Amygdala (tissue), 56 donors: ENCODE measurements at places on chromosomes 16 and 17.

DNA sequence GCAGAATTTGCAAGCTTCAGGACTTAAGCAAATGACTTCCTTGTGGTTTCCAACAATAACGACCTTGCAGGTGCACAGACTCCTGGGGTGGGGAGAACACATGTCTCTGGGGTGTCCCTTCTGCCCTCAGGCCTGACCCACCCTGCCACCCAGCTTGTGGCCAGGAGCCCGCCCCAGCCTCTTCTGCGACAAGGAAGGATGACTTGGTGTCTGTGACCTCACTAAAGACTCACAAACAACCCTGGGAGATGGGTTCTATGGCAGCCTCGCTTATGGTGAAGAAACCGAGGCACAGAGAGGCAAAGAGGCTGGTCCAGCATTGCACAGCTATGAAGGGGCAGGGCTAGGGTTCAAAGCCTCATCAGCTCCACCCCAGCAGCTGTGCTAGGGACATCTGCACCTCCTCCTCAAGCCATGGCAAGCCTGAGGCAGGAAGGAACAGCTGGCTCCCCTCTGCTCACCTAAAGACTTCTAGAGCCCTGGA, 2.6 kb downstream of the ATP2A3 start:
- no peak for DNase-seq

GRCh38 chr17:79913896-79914812, 74.9 kb upstream of the CBX4 start:
- no peak for DNase-seq

- no peak for DNase-seq
Observed at GRCh38 chr17:66309793-66310192, 7.4 kb downstream of the PRKCA start.

- no peak for DNase-seq
Observed at GRCh38 chr16:72985995-72986394, 61.9 kb downstream of the ZFHX3 start.

GRCh38 chr16:30925995-30926811, 2.8 kb downstream of the FBXL19 start:
- DNase-seq: no peak

DNA sequence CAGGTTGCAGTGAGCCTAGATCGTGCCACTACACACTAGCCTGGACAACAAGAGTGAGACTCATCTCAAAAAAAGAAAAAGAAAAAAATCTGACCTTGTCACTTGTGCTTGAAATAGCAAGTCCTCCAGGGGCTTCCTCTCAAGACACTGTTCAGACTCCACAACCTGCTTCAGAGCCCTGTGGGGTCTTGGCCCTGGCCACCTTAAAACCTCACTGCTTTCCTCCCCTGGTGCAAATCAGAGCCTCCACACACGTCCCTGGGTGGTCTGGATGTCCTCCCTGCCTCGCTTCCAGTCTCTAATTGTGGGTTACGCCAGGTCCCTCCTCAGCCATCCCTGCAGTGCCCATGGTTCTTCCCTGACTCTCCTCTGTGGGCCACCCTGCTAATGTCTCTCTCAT, 4.7 kb downstream of the ACD start:
- DNase-seq: no peak

GRCh38 chr16:79263425-79263824, 337.1 kb downstream of the MAF start:
- no peak for DNase-seq

- DNase-seq: no peak
Observed at GRCh38 chr16:80652441-80652840, 111.6 kb downstream of the DYNLRB2 start.

DNA sequence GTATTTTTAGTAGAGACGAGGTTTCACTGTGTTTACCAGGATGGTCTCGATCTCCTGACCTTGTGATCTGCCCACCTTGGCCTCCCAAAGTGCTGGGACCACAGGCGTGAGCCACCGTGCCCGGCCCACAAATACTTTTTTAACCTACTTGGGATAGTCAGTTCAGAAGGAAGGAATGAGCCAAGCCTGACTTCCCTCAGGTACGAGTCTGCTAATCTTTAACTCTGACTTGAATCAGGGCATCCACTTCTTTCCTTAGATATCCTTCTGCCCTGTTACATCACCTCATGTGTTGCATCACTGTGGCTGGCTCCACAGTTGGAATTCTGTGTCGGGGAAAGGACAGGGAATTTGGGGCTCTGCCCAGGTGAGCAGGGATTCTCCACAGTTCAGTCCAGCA, 120.8 kb downstream of the MSI2 start:
- DNase-seq: no peak

DNA sequence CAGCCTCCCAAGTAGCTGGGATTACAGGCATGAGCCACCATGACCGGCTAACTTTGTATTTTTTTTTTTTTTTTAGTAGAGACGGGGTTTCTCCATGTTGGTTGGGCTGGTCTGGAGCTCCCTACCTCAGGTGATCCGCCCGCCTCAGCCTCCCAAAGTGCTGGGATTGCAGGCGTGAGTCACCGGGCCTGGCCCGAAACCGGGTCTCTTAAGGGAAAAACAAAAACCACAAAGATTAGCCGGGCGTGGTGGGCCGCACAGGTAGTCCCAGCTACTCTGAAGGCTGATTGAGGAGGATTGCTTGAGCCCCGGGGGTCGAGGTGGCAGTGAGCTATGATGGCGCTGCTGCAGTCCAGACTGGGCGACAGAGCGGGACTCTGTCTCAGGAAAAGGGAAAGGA, 19.9 kb upstream of the RBL2 start:
- DNase-seq: no peak

DNA sequence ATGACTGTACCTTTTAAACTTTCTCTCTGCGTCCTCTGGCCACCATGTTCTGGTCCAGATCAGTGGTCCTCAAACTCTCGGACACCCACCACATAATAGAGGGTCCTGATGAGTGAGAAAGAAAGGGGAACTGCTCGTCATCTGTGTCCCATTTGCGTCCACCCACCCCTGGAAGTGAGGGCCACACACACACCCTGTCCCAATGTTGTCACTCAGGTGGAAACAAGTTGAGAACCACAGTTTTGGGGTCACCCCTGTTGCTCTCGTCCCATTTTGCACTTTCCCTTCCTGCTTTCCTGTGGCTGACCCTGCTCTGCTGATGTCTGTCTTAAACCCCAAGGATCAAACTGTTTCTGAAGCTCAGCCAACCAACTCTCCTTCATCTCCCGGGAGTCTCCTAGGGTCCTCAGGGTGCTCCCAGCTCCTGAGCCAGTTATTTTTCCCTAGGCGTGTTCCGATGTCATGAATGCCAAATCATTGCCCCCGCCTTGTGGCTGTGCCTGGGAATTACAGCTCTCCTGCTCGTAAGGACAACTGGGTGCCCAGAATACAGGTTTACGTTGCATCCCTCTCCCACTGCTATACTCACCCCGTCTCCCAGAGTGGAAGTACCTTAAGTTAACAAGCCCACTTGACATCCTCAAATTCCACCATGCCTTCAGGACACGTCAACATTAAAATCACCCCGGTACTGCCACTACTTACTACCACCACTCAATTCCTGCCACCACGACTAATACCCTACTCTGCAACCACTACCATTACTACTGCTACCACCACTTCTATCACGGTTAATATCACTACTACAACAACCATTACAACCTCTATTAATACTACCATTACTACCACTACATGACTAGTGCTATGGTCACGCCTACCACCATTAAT, 26.0 kb upstream of the HNF1B start:
- no peak for DNase-seq

GRCh38 chr16:17518441-17518840, 47.7 kb upstream of the XYLT1 start:
- DNase-seq: no peak

DNA sequence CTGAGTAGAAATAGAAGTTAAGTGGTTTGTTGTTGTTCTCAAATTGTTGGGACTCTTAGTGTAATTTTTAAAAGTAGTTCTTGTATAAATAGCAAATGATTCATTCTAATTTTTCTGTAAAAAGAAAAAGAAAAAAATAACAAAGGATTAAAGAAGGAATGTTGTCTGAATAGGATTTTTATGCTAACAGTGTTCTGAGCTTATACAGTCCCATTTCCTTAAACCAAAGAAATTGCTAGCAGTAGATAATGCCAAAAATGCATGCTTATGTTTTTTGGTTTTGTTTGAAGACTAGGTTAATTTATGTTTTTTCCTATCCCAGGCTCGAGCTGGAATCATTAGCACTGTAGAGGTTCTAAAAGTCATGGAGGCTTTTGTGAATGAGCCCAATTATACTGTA, 44.7 kb upstream of the KPNB1 start:
- DNase-seq: no peak
